Stimulated activated CD8-positive, alpha-beta memory T cell treated with anti-CD3 and anti-CD28 coated beads, Interleukin-12 subunit alpha, Interleukin-12 subunit beta, amount 100 ng/mL, for 1 hour (primary cell): ENCODE measurements at places on chromosomes 11 and 22.

DNA sequence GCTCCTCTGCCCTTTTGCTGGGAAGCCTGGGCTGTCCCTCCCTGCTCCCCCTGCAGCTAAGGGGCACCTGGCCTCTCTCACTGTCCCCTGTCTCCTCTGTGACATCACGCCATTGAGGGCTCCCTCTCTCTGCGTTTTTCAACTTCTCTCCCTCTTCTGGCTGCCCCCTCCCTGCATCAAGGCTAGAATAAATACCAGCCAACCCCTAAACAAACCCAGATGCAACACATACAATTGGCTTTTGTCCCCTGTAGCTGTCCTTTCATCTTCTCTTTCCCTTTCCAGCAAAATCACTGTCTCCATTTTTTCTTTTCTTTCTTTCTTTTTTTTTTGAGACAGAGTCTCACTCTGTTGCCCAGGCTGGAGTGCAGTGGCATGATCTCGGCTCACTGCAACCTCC, 3.3 kb upstream of the MIEF1 start:
- no peak for DNase-seq

- DNase-seq = no peak
These were observed 36.1 kb downstream of the NEU3 start for GRCh38 chr11:75024764-75025211.

- DNase-seq = no peak
These were observed 5.9 kb upstream of the HEPACAM start for GRCh38 chr11:124941703-124942102.

GRCh38 chr11:122743949-122744348, 88.4 kb downstream of the UBASH3B start:
- peak; percentile 68 for DNase-seq

DNA sequence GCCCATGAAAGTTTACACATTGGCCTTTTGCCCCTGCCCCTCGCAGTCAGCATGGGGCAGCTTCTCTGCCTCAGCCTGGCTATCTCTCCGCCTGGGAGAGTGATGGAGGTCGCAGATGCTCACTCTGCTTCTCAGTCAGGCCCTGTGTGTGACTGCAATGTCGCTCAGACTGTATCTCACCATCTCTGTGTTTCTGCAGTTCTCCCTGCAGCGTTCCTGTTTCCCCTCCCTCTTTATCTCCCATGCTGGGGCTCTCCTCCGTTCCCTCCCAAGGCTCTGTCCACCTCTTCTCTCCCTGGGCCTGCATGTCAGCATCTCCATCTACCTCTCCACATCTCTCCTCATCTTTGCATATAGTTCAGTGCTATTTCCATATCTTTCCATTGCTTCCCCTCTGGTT, 38.1 kb downstream of the SLC22A12 start:
- DNase-seq = no peak

DNA sequence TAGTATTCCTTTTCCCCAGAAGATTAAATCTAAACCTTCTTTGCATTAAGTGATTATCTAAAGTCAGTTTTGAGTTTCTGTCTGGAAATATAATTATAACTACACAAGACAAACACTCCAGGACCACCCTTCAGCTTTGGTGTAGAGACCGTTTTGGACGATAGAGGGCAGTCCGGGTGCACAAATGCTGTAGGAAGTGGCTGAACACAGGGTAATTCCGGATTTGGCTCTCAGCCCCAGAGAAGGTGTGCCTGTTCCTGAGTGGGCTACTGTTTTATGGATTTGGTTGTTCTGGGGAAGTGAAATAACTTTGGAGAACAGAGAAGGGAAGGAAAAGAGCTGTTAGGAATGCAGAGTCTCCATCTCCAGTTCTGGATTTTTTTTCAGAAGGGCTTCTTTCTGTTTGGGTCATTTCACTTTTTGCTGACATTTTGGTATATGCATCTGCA, 14.8 kb downstream of the EXT2 start:
- DNase-seq = peak; percentile 37

DNA sequence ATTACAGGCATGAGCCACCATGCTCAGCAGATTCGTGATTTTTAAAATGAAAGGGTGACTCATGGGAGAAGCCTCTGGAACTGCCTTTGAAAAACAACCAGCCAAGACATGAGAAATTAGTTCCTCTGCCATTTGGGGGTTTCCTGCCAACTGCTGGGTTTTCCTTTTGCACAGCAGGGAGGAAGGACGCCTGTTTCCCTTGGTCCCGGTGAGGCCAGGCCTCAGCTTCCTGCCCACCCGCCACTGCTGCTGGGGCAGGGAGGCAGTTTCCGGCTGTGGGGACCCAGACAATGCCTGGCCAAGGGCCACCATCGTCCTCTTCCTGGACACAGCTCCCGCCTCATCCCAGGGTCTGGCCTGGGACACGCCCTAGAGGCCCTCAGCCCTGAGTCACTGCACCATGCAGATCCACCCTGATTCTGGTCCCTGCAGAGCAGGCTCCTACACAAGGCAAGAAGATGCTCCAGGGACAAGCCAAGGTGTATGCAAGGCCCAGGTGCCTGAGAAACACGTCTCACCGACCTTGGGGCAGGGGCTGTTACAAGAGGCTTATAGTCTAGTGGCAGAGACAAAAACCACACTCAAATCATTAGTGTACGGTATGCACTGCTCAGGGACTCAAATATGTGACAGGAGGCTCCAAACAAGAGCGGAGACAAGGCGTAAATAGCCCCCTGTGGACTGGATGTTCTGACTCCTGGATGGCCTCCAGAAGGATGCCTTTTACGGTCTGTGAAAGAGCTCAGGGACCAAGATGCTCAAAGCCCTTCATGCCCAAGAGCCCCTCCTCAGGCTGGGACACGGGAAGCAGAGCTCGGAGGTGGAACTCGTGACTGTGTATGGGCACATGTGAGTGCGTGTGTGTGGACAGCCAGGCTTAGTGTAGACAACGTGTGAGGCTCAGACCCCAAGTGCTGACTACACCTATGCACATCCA, 10.0 kb downstream of the PPM1F start:
- DNase-seq = no peak

DNA sequence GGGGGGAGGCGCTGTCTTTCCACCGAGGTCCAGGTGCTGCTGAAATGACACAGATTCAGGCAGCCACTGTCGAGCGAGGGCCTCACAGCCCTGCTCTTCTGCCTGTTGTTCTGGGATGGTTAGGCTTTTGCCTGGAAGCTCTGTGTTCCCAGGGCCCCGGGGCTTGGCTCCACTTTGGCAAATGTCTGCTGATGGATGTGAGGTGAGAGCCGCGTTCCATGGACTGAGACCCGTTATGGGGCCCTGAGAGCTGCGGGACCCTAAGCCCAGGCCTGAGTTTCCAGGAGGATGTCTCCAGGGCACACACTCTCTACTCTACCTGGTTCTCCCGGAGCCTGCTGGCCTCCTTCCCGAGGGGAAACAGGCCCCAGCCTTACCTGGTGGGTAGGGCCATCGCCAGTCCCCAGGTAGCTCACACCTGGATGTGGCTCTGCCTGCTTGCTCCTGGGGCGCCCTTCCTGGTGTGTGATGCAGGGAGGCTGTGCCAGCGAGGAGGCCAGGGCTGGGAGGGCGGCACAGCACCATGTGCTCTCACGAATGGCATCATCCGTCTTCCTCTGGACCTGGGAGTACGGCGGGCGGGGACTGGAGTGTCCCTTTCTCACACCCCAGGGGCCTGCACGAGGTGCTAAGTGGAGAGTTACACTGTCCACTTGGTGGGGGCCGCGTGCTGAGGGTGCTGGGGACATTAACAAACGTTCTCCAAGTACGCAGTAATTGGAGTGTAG, 435.5 kb downstream of the TBC1D22A start:
- DNase-seq = no peak

- DNase-seq = no peak
These were observed 1.8 kb upstream of the CHKB start for GRCh38 chr22:50584106-50585096.

GRCh38 chr11:116409238-116409637, 363.5 kb downstream of the BUD13 start:
- DNase-seq = no peak

GRCh38 chr22:32897400-32897799, 95.9 kb downstream of the TIMP3 start:
- no peak for DNase-seq

- no peak for DNase-seq
These were observed 38.3 kb downstream of the PDGFB start for GRCh38 chr22:39206491-39206890.

- no peak for DNase-seq
These were observed 37.3 kb downstream of the C11orf96 start for GRCh38 chr11:43979571-43980219.

GRCh38 chr22:30876221-30876751, 92.3 kb downstream of the MORC2 start:
- no peak for DNase-seq

GRCh38 chr11:32297611-32298011, 137.7 kb downstream of the WT1 start:
- no peak for DNase-seq

GRCh38 chr11:17098658-17099057, 21.2 kb upstream of the RPS13 start:
- DNase-seq = no peak

GRCh38 chr11:313787-314553, at the start of gene IFITM1:
Gene IFITM1 (plus strand): TSS chr11:314040. CDS start chr11:314171, 131 bp downstream.
- no peak for DNase-seq

- DNase-seq = no peak
These were observed 9.4 kb downstream of the FHIP1B start for GRCh38 chr11:6225024-6225423.

- DNase-seq = no peak
These were observed 61.8 kb upstream of the PHF21B start for GRCh38 chr22:45071618-45072017.

DNA sequence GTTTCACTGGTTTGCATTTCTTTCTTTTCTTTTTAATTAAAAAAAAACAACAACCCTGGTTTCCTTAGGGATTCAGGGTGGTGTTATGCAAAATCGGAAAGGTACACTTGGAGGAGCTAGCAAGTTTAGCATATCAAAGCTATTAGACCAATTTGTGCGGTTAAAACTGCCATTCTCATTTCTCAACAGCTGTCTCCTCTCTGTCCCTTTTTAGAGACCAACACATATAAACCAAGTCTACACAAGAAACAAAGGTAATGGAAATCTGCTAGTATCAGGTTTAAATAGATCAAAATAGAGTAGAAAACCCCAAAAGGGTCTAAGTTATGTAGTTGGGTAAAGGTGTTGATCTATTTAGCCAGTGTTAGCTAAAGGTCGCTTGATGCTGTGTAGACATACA, 1.7 kb upstream of the SESN3 start:
- DNase-seq = no peak

DNA sequence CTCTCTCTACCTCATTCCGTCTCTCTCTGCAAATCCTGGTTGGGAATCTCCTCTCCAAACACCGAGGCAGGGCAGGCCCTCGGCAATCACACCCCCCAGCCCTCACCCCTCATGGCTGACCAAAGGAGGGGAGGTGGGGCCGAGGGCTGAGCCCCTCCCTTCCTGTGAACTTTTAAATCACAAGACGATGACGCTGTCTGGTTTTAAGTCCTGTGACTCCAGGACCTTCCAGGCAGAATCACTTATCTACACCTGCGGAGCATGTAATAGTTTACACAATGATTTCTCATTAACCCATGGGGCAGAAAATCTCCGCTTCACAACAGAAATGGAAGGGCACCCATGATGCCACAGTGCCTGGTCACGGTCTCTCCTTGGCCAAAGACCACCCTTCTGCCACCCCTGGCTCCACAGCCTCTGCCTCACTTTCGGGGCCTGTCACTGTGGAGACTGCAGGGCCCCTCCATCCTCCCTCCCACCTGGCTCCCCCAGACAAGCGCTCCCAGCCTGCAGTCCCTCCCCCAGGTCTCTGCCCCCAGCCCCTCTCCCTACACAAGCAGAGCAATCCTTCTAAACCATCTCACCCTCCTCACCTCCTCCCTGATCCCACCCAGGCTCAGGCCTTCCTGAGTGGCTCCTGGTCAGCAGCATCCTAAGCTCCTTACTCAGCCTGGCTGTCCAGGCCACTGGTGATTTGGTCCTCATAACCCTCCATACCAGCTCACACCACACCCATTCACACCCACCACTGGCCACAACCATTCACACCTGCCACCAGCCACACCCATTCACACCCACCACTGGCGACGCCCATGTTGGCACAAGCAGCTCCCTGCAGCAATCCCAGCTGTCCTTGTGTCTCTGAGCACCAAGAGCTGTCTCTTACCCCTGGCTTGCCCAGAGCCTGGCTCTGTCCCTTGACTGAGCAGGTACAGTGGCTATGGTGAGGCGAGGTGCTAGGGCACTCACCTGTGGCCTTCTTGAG, 30.7 kb upstream of the ARFGAP3 start:
- no peak for DNase-seq

DNA sequence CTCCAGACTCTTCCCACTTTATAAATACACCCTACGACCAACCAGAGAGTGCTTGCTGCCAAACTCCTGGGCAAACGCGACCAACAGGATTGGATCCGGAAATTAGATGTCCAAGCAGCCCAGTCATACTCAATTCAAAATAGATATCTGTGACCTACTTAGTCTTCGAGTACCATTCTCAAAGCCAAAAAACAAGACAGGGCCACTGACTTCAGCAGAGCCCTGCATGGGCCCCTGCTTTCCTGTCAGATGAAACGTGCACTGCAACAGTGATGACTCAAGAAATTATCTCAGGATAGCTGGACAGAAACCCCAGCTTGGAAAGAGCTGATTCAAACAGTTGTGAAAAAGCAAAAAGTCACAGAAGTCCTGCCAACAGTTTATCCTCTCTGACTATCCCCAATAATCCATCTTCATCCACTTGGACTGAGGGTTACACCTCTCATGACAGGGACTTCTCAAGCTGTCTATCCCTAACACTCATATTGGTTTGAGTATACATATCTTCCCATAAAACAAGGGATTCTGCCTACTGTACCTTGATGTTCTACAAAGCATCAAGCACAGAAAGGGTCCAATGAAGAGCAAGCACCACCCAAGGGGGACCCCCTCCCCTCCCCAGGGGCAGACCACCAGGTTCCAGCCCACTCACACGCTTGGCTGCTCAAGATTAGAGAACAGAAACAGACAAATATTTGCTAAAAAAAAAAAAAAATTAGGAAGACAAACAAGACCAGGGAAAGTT, 17.4 kb downstream of the SMCO4 start:
- no peak for DNase-seq

DNA sequence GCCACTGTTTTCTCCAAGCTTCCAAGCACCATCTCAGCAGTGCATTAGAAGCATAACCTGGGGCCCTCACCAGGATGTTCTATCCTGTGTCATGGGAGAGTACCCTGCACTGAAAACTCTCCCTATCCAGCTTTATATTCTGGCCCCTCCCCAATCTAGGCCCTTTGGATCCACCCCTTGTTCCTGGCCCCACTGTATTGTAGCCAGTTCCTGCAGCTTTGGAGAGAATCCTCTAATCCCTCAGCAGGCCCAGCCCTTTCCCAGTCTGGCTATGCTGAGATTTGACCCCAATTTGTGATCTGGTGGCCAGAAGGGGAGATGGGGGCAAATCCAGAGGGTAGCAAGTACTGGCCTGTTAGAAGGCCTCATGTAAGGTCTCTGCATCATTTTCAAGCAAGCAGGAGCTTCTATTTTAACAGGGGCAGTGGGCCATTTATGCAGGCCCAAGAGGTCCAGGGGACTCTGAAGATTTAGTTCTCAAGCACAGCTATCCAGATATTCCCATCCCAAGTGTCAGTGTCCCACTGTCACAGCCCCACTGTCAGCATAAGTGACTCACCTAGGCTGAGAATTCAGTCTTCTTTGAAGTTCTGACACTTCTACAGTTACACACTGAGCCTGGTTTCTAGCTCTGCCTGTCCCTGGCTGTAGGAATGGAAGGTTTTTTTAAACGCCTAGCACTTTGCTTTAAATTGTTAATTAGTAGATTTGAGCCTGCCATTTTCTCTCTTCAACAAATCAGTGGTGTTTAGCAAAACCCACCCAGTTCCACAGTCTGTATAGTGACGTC, 589.5 kb upstream of the CADM1 start:
- no peak for DNase-seq

GRCh38 chr11:75351791-75352587, 528 bp upstream of the ARRB1 start:
- no peak for DNase-seq
